Activated naive CD8-positive, alpha-beta T cell treated with anti-CD3 and anti-CD28 coated beads for 36 hours (primary cell): ENCODE measurements at places on chromosomes 7 and 10.

- H3K27me3 ChIP-seq = peaks cover 12% of the 10 kb centered on the region
- H3K27ac ChIP-seq = no peak overlapping the region
- no peak for DNase-seq
- no peak overlapping the region for H3K4me3 ChIP-seq
- no peaks in the 10 kb centered on the region for H3K36me3 ChIP-seq
These were observed 6.1 kb upstream of the TASOR2 start for GRCh38 chr10:5678397-5679036.

- H3K36me3 ChIP-seq = no peaks in the 10 kb centered on the region
- no peak overlapping the region for H3K27ac ChIP-seq
- no peaks in the 10 kb centered on the region for H3K4me1 ChIP-seq
- H3K4me3 ChIP-seq = no peak overlapping the region
- H3K27me3 ChIP-seq = no peaks in the 10 kb centered on the region
These were observed 45.3 kb downstream of the NRG3 start for GRCh38 chr10:81920213-81920829.

DNA sequence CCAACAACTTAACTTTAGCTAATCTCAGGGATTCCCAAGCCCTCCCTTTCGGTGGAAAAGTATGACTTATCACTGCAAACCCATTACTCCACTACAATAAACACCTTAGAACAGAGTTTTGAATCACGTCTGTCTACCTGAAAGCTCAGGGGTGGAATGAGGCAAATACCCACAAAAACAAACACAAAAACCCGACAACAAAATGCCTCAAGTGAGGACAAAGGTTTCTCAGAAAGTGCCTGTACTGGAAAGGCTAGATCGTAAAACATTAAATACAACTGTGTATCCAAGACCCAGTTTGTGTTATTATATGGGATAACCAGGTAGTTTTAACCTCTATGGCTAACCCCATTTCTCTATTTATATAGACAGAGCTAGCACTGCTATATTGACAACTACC is 26.0 kb downstream of the MKRN1 start:
- no peaks in the 10 kb centered on the region for H3K27me3 ChIP-seq
- no peak overlapping the region for H3K4me3 ChIP-seq
- no peak overlapping the region for H3K27ac ChIP-seq
- H3K36me3 ChIP-seq = peaks cover 11% of the 10 kb centered on the region

GRCh38 chr10:50470798-50471582 is 152.8 kb downstream of the SGMS1 start:
- DNase-seq = no peak
- H3K4me1 ChIP-seq = peaks cover 56% of the 10 kb centered on the region
- no peaks in the 10 kb centered on the region for H3K36me3 ChIP-seq
- H3K27ac ChIP-seq = no peak overlapping the region
- H3K4me3 ChIP-seq = no peak overlapping the region

- H3K27ac ChIP-seq = no peak overlapping the region
- H3K4me1 ChIP-seq = peaks cover 3% of the 10 kb centered on the region
- no peak overlapping the region for H3K4me3 ChIP-seq
These were observed 108.9 kb upstream of the NAMPT start for GRCh38 chr7:106393564-106394251.

GRCh38 chr7:49775949-49776443 is 2.6 kb downstream of the VWC2 start:
- DNase-seq = no peak
- peaks cover 61% of the 10 kb centered on the region for H3K27me3 ChIP-seq
- no peaks in the 10 kb centered on the region for H3K36me3 ChIP-seq
- peaks cover 2% of the 10 kb centered on the region for H3K4me1 ChIP-seq

DNA sequence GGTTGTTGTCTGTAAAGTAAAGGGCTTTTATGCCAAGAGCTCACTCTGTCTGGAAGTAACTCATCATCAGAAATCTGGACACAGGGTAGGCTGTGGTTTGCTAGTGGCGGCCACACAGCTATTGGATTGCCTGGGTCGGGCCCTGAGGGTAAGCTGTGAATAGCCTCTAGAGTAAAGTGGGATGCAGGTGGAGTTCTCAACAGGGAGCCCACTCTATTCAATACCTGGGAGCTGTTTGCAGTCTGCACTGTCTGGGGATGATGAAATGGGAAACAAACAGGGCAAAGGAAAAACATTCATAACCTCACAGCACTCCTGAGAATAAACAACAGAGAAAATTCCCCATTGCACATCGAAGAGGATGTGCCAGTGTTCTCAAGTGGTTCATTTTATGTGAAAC is 582.6 kb downstream of the CALN1 start:
- no peak overlapping the region for H3K4me3 ChIP-seq
- no peaks in the 10 kb centered on the region for H3K27me3 ChIP-seq
- no peaks in the 10 kb centered on the region for H3K36me3 ChIP-seq
- H3K4me1 ChIP-seq = no peaks in the 10 kb centered on the region
- no peak for DNase-seq

DNA sequence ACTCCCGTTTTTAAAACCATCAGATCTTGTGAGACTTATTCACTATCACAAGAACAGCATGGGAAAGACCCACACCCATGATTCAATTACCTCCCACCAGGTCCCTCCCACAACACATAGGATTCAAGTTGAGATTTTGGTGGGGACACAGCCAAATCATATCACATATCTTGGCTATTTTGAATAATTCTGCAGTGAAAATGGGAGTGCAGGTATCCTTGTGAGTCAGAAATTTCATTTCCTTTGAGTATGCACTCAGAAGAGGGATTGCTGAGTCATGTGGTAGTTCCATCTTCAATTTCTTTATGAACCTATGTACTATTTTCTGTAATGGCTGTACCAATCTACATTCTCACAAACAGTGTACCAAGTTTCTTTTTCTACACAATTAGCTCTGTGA is 125.8 kb downstream of the ANKRD7 start:
- H3K27ac ChIP-seq = no peak overlapping the region
- no peaks in the 10 kb centered on the region for H3K27me3 ChIP-seq
- H3K36me3 ChIP-seq = no peaks in the 10 kb centered on the region

DNA sequence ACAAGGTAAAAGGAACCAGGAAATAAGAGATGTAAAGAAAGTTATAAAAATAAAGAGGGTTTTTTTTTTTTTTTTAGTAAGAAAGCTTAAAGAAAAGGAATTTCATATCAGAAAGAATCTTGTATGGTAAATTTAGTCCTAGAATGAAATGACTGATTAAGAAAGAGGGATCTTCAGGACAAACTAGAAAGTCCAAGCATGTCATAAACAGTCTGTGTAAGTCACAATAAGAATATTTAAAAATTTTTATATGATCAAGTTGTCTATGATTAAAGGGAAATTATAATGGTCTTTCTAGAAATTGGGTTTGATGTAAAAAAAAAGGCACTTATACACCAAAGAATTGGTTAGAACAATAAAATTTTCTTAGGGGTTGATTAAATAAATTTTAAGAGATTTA is 289.5 kb downstream of the XPNPEP1 start:
- H3K27me3 ChIP-seq = no peaks in the 10 kb centered on the region
- H3K4me3 ChIP-seq = no peak overlapping the region
- no peaks in the 10 kb centered on the region for H3K36me3 ChIP-seq
- no peak overlapping the region for H3K27ac ChIP-seq

DNA sequence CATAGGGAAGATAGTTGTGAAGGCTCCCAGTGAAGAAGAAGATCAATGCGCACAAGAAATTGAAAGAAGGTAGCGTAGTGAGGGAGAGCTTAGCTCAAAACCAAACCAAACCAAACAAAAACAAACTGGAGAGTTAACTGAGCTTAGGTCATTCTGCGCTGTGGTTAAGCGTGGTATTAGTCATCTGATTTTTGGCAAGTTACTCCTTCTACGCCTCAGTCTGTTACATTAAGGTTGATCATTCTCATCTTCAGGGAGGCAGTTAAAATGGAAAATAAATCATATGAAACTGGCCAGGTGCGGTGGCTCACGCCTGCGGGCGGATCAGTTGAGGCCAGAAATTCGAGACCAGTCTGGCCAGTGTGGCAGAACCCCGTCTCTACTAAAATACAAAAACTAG is 259.7 kb downstream of the EXOC4 start:
- no peak overlapping the region for H3K27ac ChIP-seq
- DNase-seq = no peak
- no peaks in the 10 kb centered on the region for H3K27me3 ChIP-seq

- H3K4me3 ChIP-seq = no peak overlapping the region
- no peaks in the 10 kb centered on the region for H3K4me1 ChIP-seq
- no peak for DNase-seq
- H3K36me3 ChIP-seq = no peaks in the 10 kb centered on the region
- no peak overlapping the region for H3K27ac ChIP-seq
- no peaks in the 10 kb centered on the region for H3K27me3 ChIP-seq
These were observed 646.0 kb downstream of the KCNMA1 start for GRCh38 chr10:76991621-76992020.

GRCh38 chr7:17084166-17084475 is 202.3 kb upstream of the AGR3 start:
- no peak for DNase-seq
- H3K4me1 ChIP-seq = no peaks in the 10 kb centered on the region
- H3K27me3 ChIP-seq = no peaks in the 10 kb centered on the region
- no peak overlapping the region for H3K4me3 ChIP-seq

- H3K4me1 ChIP-seq = peaks cover 3% of the 10 kb centered on the region
- H3K27ac ChIP-seq = no peak overlapping the region
- DNase-seq = no peak
- H3K36me3 ChIP-seq = no peaks in the 10 kb centered on the region
- no peak overlapping the region for H3K4me3 ChIP-seq
These were observed 590 bp upstream of the CRTAC1 start for GRCh38 chr10:98030991-98031431.

GRCh38 chr7:7257899-7258692 is 75.8 kb downstream of the C1GALT1 start:
- H3K4me1 ChIP-seq = peaks cover 26% of the 10 kb centered on the region
- H3K27ac ChIP-seq = peak overlapping the region; percentile 89
- no peak for DNase-seq
- no peaks in the 10 kb centered on the region for H3K27me3 ChIP-seq
- H3K36me3 ChIP-seq = peaks cover 19% of the 10 kb centered on the region
- H3K4me3 ChIP-seq = peak overlapping the region; percentile 54

GRCh38 chr7:112199672-112200071 is 6.5 kb downstream of the DOCK4 start:
- peaks cover 11% of the 10 kb centered on the region for H3K4me1 ChIP-seq
- no peak overlapping the region for H3K27ac ChIP-seq
- no peaks in the 10 kb centered on the region for H3K36me3 ChIP-seq
- DNase-seq = no peak
- peaks cover 68% of the 10 kb centered on the region for H3K27me3 ChIP-seq
- H3K4me3 ChIP-seq = no peak overlapping the region

GRCh38 chr7:38215735-38216670 is 38.0 kb downstream of the STARD3NL start:
- H3K36me3 ChIP-seq = peaks cover 25% of the 10 kb centered on the region
- H3K4me3 ChIP-seq = no peak overlapping the region
- DNase-seq = peak; percentile 71
- H3K4me1 ChIP-seq = peaks cover 15% of the 10 kb centered on the region

DNA sequence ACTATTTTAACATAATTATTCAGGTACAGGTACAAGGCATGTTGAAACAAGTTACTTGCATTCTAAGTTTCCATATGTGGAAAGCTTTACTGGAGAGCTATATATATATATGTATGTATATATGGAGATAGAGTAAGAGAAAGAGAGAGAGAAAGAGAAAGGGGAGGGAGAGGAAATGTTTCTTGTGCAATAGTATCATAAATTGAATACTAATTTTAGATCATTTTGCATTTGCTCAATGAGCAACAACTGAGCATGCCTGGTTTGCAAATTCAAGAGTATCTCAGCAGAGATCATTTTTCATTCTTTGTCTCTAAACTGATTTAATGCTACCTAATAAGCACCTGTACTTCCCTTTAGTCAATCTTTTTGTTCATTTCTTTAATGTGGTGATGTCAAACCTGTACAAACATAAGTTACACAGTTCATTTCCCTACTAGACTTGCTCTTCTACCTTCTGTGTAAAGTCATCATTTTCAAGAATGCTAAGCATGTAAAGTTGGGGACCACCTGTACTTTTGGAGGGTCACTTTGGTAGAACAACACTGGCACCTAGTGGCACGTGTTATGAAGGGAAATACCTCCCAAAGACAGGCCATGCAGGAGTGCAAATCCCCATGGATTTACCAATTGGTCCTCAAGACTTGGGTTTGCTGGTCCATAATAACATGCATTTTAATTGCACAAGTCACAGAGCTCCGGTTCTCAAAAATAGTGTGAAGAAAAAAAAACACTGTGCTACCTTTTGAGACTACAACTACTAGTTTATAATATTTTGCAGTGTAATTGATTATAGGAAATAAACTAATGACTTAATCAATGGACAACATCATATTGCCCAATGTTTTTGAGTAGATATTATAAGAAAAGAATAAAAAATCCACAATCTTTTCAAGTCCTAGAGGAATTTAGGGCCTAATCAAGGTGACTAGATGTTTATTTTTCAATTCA is 431.2 kb upstream of the IGFBP3 start:
- no peaks in the 10 kb centered on the region for H3K36me3 ChIP-seq
- no peak overlapping the region for H3K27ac ChIP-seq
- H3K4me3 ChIP-seq = no peak overlapping the region
- peaks cover 4% of the 10 kb centered on the region for H3K27me3 ChIP-seq
- H3K4me1 ChIP-seq = no peaks in the 10 kb centered on the region

DNA sequence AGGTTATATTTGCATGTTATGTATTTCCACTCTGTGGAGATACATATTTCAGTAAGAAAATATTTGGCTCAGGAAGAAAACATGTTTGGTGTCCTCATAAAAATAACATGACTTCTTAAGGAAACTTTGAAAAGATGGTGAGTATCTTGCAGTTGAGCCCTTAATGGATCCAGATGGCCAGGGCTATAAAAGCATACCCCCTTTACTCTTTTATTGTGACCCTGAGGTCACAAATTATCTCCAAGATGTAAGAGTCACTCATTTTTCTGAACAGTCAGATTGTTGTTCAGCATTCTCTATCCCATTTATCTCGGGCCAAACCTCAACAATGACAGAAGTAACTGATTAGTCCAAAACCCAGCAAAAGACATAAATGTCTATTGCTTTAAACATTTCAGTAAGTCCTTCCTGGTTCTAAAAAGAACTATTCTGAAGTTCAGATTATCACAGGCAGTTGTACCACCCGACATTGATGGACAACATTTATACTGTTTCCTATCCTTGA is 539.4 kb downstream of the PARD3 start:
- DNase-seq = no peak
- no peak overlapping the region for H3K27ac ChIP-seq
- peaks cover 5% of the 10 kb centered on the region for H3K4me1 ChIP-seq
- H3K4me3 ChIP-seq = no peak overlapping the region
- peaks cover under 1% of the 10 kb centered on the region for H3K36me3 ChIP-seq

GRCh38 chr10:95573964-95574604 is 12.9 kb upstream of the SORBS1 start:
- DNase-seq = no peak
- H3K27ac ChIP-seq = no peak overlapping the region
- H3K27me3 ChIP-seq = peaks cover 4% of the 10 kb centered on the region
- H3K4me3 ChIP-seq = no peak overlapping the region

- H3K27ac ChIP-seq = peak overlapping the region; percentile 99
- peaks cover 46% of the 10 kb centered on the region for H3K36me3 ChIP-seq
- H3K4me1 ChIP-seq = peaks cover 27% of the 10 kb centered on the region
These were observed 941 bp upstream of the LUC7L2 start for GRCh38 chr7:139358541-139359365.

DNA sequence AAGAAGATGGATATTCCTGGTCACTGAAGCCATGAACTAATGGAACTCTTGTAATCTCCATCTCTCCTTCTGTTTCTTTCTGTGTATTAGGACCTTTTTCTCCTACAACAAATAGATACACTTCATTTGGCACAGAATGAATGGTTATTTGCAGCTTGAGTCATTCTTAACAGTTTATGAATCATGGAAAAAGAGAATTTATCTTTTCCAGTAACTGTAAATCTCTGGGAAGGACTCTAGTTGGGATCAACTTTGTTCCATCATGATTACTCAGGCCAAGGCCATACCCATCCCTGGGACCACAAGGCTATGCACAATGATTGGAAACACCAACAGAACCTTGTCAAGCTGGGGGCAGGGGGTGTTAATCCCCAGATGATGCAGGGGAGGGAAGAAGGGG is 36.1 kb upstream of the MDFIC start:
- peaks cover 24% of the 10 kb centered on the region for H3K4me1 ChIP-seq
- no peak overlapping the region for H3K27ac ChIP-seq
- no peaks in the 10 kb centered on the region for H3K27me3 ChIP-seq
- no peak overlapping the region for H3K4me3 ChIP-seq
- no peak for DNase-seq
